Natural killer cell (primary cell): ENCODE measurements at places on chromosomes 5 and 9. TPM values are rescaled to one million over a fixed set of nuclear protein-coding genes. Genes with fewer than 3 reads are reported as not detected.
A peak's percentile ranks its signal among the peaks of the same experiment; 100 is the strongest.

The IDNK gene
- total RNA-seq = 13.5 TPM

The NR2F1-AS1 gene
- total RNA-seq = not detected

The SLC35A4 gene
- 72.3 TPM for total RNA-seq

The NR5A1 gene
- not detected for total RNA-seq

The LAMC3 gene
- total RNA-seq = not detected

The IFNA2 gene
- total RNA-seq = not detected

The BASP1 gene
- total RNA-seq = 1.3 TPM

The CDO1 gene
- not detected for total RNA-seq

The IQGAP2 gene
- 172 TPM for total RNA-seq

The NPR3 gene
- not detected for total RNA-seq

The FGF18 gene
- total RNA-seq = 0.16 TPM

The RNF183 gene
- not detected for total RNA-seq

GRCh38 chr9:133248726-133249295 is 26.2 kb downstream of the ABO start:
- no peak for DNase-seq

GRCh38 chr9:81999806-82000205 is 11.2 kb downstream of the SPATA31D1 start:
- no peak for DNase-seq

DNA sequence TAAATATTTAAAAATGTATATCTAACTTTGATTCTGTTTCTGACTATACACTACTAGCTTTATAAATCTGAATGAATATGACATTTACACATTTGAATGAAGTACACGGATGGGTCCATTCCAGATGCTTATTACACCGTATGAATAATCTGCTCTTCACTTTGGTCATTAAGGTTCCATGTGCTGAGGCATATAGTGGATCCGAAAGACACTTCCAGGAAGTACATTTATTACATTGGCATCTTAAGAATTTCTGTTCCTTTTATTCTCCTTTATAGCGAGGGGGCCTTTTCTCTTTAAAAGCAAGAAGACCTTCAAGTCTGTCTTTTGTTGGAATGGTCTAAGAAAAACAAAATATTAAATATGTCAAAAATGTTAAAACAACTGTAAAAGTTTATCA is 147.6 kb downstream of the AUH start:
- no peak for DNase-seq

- DNase-seq = no peak
These were observed 122.1 kb upstream of the DAPK1 start for GRCh38 chr9:87375397-87376073.

DNA sequence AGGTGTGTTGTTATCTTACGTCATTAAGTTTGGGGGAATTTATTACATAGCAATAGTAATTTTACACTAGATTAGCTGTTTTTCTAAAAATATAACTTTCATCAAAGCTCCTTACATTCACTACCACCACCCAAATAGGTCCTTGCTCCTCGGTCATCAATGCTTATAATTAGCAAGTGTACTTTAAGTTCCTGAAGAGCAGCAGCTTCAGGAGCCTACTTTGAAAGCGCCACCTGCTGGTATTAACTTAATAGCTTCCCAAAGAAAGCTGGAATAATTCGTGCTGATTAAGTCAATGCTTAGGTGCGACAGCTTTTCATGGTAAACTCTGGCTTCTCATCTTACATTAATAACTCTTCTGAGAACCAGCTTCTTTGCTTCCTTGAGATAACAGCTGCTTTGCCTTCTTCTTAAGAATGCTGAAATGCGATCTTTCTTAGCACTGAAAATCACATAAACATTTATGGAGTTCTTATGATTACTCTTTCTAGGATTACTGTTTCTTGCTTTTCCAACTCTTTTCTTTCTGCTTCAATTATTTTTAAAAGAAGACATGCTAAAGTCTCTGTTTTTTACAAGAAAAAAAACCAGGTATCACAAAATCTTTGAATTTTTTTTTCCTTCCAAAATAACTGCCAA is 10.0 kb upstream of the C5 start:
- DNase-seq = no peak

DNA sequence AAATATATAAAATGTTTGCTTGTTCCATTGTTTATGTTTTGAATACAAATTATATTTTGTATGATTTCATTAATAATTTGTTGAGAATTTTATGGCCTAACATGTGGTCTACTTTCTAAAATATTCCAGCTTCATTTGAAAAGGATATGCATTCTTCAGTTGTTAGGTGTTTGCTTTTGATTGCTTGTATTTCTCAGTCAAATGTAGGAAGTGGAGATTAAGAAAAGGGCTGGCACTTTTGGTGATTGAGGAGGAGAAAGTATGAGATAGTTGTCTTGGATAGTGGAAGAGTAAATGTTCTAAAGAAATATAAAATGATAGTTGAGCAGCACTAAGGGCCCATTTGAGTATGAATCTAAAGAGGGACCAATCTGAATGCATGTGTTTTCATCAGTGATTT is 23.1 kb downstream of the JAK2 start:
- DNase-seq = no peak

DNA sequence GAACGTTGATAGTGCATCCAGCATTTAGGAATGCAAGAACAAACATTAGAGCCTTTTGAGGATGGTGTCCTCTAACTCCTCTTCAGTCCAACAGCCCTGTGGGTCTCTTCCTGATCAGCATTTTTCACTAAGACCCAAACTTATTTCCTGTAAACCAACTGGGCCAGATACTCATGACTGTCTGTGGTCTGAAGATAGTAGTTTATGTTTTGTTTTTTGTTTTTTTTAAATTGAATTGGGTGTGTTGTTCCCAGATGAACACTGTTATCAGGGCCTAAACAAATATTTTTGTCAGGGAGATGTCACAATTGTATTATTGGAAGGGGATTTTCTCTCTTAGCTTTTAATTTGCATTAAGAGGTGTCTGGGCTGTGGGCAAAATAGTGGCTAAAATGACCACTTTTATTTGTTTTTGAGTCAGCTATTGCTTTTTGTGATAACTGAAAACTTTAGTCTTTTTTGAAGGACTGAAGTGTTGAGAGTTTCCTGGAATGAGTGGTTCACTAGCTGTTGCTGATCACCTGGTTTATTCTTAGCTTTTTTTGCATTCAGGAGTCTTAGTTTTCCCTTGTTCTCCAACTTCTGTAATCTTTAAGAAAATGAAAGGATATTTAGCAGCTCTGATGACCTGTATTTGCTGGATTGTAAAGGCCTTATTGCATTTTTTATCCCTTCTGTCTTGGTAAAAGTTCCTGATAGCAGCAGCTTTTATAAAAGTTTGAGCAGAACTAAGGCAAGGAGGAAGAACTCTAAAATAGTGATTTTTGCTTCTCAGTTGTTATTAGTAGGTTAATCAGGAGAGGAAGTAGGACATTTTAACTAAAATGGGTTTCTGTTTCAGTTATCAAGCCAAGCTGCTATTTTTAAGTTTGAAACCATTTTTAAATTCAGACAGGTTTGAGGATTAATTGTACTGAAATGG is 5.5 kb downstream of the MAN2A1 start:
- no peak for DNase-seq

DNA sequence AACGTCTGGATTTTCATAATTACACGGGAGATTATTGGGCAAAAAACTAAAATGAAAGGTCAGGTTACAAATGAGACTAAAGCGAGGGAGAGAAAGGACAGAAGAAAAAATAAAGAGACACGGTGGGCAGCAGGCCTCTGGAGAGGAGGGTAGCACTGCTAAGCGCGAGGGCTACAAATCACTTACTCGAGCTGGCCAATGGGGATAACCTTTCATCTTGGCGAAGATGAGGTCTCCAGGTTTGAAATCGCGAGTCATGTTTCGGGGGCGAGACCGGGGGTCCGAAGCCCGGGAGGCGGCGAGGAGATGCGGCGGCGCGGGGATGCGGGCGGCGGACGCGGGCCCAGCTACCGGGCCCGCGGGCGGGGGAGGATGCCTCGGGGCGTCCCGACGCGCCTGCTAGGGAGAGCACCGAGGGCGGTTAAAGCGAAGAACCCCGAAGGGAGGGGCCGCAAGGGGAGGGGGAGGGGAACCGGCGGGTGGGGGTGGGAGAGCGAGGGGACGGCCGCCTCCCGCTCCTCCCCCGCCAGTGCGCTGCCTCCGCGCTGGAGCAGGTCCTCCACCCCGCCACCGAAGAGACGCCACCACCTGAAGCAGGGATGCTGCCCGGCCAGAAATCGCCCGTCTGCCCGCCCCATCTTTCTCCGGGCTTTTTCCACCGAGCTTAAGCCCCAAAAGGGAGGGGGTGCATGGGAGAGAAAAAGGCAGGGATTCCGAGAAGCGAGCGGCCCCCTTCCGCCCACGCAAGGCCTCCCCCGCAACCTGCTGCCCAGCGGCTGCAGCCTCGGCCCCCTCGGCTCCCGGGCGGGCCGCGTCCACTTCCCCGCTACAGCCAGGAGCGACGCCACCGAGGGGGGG is 610 bp downstream of the PSIP1 start:
- peak; percentile 83 for DNase-seq

DNA sequence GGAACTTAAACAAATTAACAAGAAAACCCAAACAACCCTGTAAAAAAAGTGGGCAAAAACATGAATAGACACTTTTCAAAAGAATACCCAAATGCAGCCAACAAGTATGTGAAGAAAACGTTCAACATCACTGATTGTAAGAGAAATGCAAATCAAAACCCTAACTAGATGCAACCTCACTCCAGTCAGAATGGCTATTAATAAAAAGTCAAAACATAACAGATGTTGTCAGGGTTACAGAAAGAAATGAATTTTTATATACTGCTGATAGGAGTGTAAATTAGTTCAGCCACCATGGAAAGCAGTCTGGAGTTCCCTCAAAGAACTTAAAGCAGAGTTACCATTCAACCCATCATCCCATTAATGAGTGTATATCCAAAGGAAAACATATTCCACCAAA is 479.0 kb downstream of the MTRR start:
- DNase-seq = no peak

GRCh38 chr5:79846198-79846521 is 144.9 kb downstream of the MTX3 start:
- no peak for DNase-seq

DNA sequence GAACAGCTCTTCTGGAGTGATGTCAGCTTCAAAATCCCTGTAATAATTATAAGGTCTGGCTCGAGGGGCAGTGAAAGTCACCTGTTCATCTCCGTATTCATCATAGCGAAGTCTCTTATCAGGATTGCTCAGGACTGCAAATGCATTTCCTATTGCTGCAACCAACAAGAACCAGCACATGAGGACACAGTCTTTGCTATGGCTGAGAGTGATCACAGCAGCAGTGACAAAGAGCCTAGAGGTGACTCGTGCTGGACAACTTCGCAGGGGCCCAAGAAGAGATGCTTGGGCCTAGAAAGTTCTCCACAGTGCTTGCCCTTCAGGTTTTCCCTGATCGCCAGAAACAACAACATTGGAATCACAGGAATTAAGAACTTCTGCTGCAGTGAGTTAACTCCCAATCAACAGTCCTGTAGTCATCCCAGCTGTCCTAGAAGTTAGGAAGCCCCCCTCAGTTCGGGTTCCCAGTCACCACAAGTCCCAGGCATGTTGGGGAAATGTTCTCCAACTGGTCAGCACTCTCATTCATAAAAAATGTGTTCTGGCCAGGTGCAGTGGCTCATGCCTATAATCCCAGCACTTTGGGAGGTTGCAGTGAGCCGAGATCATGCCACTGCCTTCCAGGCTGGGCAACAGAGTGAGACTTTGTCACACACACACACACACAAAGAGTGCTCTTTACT is 13.0 kb downstream of the DNAJC18 start:
- DNase-seq = no peak

- DNase-seq = no peak
These were observed 120.0 kb downstream of the PDZD2 start for GRCh38 chr5:31758803-31759425.

DNA sequence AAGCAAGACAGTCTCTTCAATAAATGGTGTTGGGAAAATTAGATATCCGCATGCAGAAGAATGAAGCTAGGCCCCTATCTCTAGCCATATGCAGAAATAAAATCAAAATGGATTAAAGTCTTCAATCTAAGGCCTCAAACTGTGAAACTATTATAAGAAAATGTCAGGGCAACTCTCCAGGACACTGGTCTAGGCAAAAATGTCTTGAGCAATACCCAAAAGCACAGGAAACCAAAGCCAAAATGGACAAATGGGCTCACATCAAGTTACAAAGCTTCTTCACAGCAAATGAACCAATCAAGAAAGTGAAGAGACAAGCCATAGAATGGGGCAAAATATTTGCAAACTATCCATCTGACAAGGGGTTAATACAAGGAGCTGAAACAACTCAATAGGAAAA is 338.8 kb downstream of the NNT start:
- no peak for DNase-seq

GRCh38 chr9:81190659-81191058 is 498.7 kb downstream of the TLE1 start:
- DNase-seq = no peak

DNA sequence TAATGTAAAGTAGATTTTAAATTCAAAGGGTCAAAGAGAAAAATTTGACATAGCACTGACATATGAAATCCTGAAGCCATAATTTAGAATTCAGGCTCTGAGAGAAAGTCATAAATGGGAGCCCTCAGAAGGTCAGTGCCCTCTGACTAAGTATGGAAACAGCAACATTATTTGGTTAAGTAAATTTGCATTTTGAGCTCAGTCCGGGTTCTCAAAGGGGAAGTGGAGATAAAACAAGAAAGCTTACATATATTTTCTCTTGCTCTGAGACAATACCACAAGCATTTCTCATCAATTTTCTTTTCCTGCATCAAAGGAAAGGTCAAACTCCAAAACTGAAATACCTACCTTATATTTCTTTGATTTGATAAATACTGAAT is 348.0 kb downstream of the SEMA5A start:
- no peak for DNase-seq

GRCh38 chr5:128237546-128237945 is 154.0 kb downstream of the SLC12A2 start:
- DNase-seq = no peak

DNA sequence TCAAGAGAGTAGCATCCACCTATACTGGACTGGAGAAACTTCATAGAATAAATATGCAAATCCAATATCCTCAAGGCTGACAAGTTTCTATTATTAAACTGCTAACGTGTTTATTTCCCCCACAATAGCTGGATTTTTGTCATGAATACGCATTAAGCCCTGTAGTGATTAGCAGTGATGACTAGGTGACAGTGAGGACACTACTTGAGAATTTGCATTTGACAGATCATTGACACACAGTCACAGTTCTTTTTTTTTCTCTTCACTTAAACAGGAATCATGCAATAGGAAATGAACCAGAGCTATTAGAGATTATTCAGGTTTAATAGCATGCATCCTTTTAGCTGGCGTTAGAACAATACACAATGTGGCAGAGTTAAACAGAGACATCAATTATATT is 35.3 kb downstream of the MPDZ start:
- no peak for DNase-seq

DNA sequence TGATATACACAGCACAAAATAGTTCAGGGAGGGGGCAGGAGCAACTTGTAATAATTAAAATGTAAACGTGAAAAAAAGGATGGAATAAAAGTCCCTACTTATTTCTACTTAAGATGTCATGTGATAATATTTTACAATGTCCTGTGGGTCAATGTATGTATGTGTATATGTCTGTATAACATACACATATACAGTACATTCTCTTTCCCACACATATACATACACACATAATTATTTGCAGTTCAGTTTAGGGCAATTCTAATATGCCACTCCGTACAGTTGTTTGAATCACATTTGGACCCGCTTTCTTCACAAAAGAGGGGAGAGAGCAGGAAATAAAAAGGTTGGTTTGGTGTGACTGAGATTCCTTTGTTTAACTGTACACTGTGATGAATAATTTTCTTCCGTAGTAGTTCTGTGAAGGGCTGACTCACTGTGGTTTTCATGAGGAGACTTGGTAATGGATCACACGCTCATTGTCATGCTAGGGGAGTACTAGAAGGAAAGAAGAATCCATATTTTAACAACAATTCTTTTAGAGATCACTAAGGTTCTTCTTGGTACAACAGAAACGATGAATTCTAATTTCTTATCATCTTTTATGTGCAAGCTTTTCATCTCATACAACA is 26.2 kb upstream of the ACOT12 start:
- no peak for DNase-seq
